ENCODE measurements at places on chromosomes 5 and 9. TPM values are rescaled to one million over a fixed set of nuclear protein-coding genes. Genes with fewer than 3 reads are reported as not detected.

GRCh38 chr9:119802133-119802532 lies 432.9 kb upstream of the BRINP1 start:
- no peaks in the 10 kb centered on the region for H3K4me1 ChIP-seq
- no peaks in the 10 kb centered on the region for H3K36me3 ChIP-seq
- H3K4me3 ChIP-seq, result no peak overlapping the region
- no peak for DNase-seq
- no peaks in the 10 kb centered on the region for H3K27me3 ChIP-seq

- DNase-seq, result no peak
- no peak overlapping the region for H3K27ac ChIP-seq
- no peak overlapping the region for H3K4me3 ChIP-seq
These were observed 33.6 kb upstream of the SLC36A1 start for GRCh38 chr5:151413800-151414199.

- H3K4me3 ChIP-seq, result no peak overlapping the region
- DNase-seq, result no peak
- H3K27ac ChIP-seq, result no peak overlapping the region
- H3K27me3 ChIP-seq, result no peaks in the 10 kb centered on the region
These were observed 149.0 kb downstream of the PDE4D start for GRCh38 chr5:59744531-59744992.

GRCh38 chr5:32585122-32585445 lies 273 bp upstream of the SUB1 start:
- peaks cover 22% of the 10 kb centered on the region for H3K4me1 ChIP-seq
- H3K36me3 ChIP-seq, result peaks cover 10% of the 10 kb centered on the region
- DNase-seq, result no peak
- no peaks in the 10 kb centered on the region for H3K27me3 ChIP-seq
- peak overlapping the region; percentile 67 for H3K4me3 ChIP-seq

DNA sequence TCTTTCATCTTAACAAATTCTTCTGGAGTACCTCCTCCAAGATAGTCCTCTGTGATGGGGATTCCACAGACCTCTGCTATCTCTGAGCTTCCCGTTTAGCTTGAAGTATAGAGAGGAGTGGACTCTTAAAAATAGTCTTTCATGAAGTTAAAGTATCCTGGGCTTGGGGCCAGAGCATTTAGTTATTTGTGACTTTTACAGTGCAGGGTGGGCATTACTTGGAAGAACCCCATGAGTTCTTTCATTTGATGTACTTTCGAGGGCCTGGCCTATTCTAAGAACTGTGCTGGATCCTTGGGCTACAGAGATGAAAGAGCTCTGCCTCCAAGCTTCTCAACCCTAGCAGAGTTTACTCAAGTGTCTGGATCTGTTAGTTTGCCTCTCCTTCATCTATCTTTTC lies 131.5 kb downstream of the ZSWIM6 start:
- H3K4me1 ChIP-seq, result no peaks in the 10 kb centered on the region
- no peaks in the 10 kb centered on the region for H3K36me3 ChIP-seq
- no peak overlapping the region for H3K27ac ChIP-seq
- DNase-seq, result no peak
- H3K4me3 ChIP-seq, result no peak overlapping the region

DNA sequence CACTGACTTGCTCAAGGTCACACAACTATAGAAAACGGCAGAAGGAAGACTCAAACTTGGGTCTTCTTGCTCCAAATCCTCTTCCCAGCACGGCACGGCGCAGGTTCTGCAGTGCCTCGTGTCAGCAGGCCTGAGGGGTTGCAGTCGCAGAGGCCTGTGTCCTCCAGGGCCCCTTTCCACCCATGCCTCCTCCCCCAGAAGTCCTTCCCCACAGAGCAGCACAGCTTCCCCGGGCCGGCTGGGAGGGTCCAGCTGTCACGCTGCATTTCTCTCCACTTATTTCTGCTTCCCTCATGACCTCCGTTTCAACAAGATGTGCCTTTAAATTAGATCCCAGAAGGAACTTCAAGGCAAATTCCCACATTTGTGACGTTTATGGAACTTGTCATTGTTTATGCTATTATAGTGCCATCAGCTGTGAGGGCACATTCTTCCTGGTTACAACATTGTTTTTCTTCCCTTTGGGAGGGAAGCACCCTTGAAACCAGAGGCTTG lies 148.4 kb downstream of the C5orf15 start:
- peaks cover 7% of the 10 kb centered on the region for H3K4me1 ChIP-seq
- no peak overlapping the region for H3K4me3 ChIP-seq
- DNase-seq, result no peak
- H3K27ac ChIP-seq, result no peak overlapping the region

Gene TCOF1
- 17.7 TPM for polyA plus RNA-seq

Data from thymus (tissue), 14 donors.